Ascending aorta (tissue), 2 donors: ENCODE measurements at places on chromosomes 11 and 22.

DNA sequence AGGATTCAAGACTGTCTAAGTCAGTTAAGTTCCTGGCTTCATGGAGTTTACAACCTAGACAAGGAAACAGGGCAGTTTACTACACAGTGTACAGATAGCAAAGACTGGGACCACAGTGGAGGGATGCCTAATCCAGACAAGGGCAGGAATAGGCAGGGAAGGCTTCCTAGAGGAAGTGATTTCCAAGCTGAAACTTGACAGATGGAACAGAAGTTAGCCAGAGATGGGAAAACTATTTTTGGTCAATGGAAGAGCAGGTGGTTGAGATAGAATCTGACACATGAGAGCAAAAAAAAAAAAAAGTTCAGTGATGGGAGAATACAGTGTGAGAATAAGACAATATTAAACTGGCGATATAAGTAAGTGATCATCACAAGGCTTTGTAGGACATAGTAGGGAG, 1.3 kb downstream of the COA4 start:
- no peak overlapping the region for H3K27ac ChIP-seq
- H3K4me3 ChIP-seq: no peak overlapping the region
- no peak for DNase-seq
- H3K27me3 ChIP-seq: no peaks in the 10 kb centered on the region

- no peaks in the 10 kb centered on the region for H3K27me3 ChIP-seq
- H3K4me3 ChIP-seq: no peak overlapping the region
- H3K36me3 ChIP-seq: no peaks in the 10 kb centered on the region
Measured at GRCh38 chr11:126992065-126992803, 8.3 kb downstream of the KIRREL3 start.

- no peak for DNase-seq
- no peak overlapping the region for H3K27ac ChIP-seq
- H3K4me3 ChIP-seq: no peak overlapping the region
- H3K4me1 ChIP-seq: no peaks in the 10 kb centered on the region
- H3K36me3 ChIP-seq: peaks cover 27% of the 10 kb centered on the region
Measured at GRCh38 chr22:20399866-20400605, 6.1 kb downstream of the ZNF74 start.

GRCh38 chr22:23144932-23145877, at the start of gene RAB36:
Gene RAB36, plus strand, starts transcription at chr22:23145477. Its CDS starts 1,140 bp downstream, at chr22:23146617.
- peak within 1 kb of the TSS; percentile 54 for H3K4me3 ChIP-seq
- peak within 1 kb of the TSS; percentile 70 for H3K27ac ChIP-seq
- no peaks in the 10 kb centered on the region for H3K27me3 ChIP-seq
- peaks cover 23% of the 10 kb centered on the region for H3K4me1 ChIP-seq
